HFF-Myc (cell line): ENCODE measurements at places on chromosomes 11 and 22.
A peak's percentile ranks its signal among the peaks of the same experiment; 100 is the strongest.

DNA sequence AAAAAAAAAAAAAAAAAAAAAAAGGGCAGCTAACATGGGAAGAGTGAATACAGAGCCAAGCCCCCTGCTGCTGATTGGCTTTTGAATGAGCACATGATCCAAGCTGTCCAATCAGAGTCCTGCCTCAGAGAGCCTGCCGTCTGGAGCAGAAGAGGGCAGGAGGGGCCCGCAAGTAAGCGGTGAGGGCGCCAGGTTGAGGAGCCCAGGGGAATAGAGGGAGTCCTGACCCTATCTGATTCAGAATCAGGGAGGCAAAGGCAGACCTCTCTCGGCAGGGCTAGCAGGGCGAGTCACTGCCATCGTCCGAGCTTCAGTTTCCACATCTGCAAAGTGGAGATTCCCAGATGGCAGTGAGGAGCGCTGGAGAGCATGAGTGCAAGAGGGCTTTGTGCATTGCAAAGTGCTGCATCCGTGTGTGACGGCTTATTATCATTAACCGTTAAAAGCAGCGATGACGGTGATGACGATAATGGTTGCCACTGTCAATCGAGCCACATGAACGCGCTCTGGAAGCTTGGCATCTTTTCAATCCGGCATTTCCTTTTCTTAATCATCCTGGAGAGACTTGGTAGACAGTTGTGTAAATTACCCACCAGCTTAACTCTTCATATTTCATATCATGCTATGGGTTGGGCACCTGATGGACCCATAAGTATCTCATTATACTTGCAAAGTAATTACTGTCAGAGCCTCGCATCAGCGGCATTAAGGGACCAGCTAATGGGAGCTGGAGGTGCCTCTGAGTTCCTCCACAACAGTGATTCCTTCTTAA, 68.6 kb upstream of the ATXN10 start:
- DNase-seq: peak; percentile 76

DNA sequence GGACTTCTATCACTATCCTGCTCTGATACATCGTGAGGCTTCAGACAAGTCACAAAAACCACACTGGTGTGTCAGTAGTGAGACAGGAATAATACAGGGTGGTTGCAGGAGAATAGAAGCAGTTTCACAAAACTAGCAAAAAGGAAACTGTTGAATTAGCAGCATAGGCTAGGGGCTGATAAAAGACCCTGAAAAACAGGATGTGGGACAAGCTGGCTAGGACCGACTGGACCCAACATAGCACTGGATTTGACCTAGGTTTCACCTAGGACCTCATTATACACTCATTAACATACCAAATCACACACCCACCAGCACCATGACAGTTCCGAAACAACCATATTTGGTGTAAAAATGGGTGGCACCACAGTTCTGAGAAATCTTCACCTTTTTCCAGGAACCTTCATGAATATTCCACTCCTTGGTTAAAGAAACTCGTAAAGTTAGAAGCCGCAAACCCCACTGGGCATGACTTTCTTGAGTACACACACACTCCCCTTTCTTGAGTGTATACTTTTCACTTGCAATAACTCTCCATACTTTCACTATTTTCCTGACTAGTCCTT, 76.2 kb downstream of the SLC1A2 start:
- no peak for DNase-seq

GRCh38 chr11:102267609-102268008, 49.7 kb upstream of the BIRC3 start:
- DNase-seq: no peak

- no peak for DNase-seq
Measured at GRCh38 chr22:35443338-35443737, 43.4 kb downstream of the MCM5 start.

GRCh38 chr11:96704847-96705246, 315.0 kb downstream of the JRKL start:
- DNase-seq: no peak

GRCh38 chr11:68345776-68346461, 33.5 kb downstream of the LRP5 start:
- no peak for DNase-seq

DNA sequence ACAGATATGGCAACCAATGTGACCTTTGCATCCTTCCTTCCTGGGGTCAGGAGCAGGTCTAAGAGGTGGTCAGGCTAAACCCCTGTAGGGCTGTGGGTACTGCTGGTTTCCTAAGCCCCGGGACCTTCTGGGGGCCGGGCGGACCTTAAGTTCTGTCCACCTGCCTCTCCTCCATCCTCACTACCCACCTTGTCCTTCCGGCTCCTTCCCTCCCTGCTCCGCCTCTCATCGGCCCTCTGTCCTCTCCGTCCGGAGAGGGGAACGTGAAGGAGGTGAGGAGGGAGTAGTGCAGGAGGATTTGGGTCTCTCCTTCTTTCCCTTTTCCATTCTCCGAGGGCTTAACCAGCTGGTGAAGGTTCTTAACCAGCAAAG, 28.3 kb upstream of the PARVB start:
- no peak for DNase-seq

DNA sequence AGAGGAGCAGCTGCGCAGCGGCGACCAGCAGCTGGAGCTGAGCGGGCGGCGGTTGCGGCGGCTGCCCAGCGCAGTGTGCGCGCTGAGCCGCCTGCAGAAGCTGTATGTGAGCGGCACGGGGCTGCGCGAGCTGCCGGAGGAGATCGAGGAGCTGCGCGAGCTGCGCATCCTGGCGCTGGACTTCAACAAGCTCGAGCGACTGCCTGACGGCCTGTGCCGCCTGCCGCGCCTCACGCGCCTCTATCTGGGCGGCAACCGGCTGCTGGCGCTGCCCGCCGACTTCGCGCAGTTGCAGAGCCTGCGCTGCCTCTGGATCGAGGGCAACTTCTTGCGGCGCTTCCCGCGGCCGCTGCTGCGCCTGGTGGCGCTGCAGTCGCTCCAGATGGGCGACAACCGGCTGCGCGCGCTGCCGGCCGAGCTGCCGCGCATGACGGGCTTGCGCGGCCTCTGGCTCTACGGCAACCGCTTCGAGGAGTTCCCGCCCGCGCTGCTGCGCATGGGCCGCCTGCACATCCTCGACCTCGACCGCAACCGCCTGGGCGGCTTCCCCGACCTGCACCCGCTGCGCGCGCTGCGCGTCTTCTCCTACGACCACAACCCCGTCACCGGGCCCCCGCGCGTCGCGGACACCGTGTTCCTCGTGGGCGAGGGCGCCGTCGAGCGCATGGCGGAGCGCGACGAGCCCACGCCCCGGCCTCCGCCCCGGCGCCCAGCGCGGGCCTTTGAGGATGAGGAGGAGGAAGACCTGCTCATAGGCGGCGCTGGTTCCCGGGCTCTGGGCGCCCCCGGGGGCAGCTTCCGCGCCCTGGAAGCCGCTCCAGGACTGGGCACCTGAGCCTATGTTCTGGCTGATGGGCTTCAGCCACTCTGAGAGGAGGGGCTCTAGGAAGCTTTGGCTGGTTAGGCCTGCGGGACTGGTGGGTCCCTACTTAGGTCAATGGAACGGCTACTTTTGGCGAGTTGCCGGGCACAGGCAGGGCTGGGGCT, 787 bp downstream of the LRRC10B start:
- peak; percentile 33 for DNase-seq

- DNase-seq: no peak
Measured at GRCh38 chr11:468036-468435, 18.0 kb downstream of the PTDSS2 start.

DNA sequence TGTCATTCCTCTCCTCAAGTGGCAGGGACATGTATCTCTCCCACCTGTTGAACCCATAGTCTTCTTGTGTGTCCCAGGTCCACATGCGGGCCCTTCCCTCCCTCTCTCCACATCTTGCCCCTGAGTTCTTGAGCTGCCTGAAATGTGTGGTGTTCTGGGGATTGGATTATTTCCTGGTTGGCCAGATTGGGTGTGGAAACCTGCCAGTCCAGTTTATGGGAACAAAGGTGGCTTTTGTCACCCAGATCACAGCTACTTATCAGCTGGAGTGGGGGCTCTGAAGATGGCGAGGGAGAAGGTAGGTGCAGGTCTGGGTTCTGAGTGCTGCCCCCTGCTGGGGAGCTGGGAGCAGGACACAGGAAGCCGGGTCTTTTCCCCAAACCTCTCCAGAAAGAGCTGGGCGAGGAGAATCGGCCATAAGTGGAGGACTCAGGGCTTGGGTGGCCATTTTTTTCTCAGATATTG, 14.2 kb downstream of the DTX4 start:
- no peak for DNase-seq
